ENCODE measurements at places on chromosomes 11 and 22.
A peak's percentile ranks its signal among the peaks of the same experiment; 100 is the strongest.

DNA sequence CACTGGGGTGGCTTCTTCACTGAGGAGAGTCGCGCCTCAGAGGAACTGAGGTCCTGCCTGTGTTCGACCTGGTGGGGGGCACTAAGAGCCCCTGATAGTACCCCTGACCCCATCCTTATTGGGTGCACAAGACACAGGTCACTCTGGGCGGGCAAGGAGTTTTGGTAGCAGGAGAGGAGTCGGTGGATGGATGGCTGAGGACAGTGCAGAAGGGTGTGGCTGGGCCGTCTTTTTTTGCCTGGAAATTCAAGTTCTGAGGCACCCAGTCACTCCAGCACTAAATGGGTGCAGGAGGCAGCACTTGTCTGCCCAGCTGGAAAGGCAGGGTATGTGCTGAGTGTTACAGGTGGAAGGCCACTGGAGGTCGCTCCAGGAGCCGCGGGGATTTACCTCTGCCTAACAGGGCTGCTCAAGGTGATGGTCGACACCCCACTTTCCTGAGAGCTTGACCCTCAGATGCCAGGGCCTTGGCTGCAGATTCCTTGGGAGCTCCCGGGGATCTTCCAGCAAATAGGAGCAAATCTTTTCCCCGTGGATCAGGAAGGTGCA, 960 bp downstream of the TSSC4 start:
- no peak for DNase-seq

DNA sequence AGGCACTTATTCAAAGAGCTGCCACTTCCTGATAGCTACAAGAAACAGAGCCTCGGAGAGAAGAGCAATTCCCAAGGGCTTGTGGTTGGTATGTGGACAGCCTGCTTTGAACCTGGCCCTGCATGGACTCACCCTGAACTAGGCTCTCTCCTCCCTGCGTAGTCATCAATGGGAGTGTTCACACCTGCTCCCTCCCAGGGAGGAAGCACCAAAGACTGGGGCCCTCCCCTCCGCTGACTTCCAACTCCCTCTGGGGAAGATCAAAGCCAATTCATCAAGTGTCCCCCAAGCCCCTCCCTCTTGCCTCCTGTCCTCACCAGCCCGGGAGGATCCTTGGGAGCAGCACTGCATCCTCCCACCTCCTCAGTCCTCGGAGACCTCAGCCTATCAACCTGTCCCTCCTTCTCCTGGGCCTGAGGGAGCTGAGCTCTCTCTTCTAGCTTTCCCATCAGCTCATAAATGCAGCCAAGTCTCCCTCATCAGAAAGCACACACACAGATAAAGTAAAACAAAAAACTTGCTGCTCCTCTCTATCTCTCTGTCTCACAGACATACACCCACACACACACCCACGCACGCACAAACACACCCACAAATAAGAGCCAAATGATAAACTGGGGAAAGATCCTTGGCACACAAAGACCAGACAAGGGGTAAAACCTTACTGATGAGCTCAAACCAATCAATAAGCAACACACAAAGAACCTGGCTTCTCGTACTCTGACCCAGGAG, 3.3 kb downstream of the A4GALT start:
- DNase-seq, result peak; percentile 47

- no peak for DNase-seq
Observed at GRCh38 chr11:71335371-71335770, 83.0 kb upstream of the SHANK2 start.

DNA sequence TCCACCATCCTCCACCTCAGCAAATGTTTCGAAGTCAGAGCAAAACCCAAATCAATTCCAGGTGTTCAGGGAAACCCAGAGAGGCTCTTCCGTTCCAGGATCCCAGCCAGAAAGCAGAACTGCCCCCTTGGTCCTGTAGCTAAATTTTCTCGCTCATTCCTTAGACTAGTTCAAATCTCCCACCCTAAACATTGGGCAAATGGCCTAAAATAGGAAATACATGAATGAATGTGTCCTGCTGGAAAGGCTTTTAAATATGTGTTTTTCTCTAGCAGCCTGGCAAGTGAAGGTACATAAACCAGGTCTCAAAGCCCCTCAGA, 89.6 kb downstream of the ETS1 start:
- no peak for DNase-seq

GRCh38 chr11:23284631-23285030, 424.4 kb upstream of the CCDC179 start:
- no peak for DNase-seq

Measured in nephron progenitor cell (in vitro differentiated cells).